ENCODE measurements at places on chromosomes 1 and 21.

GRCh38 chr1:158458263-158458662 is 3.4 kb upstream of the OR10K1 start:
- DNase-seq: no peak

DNA sequence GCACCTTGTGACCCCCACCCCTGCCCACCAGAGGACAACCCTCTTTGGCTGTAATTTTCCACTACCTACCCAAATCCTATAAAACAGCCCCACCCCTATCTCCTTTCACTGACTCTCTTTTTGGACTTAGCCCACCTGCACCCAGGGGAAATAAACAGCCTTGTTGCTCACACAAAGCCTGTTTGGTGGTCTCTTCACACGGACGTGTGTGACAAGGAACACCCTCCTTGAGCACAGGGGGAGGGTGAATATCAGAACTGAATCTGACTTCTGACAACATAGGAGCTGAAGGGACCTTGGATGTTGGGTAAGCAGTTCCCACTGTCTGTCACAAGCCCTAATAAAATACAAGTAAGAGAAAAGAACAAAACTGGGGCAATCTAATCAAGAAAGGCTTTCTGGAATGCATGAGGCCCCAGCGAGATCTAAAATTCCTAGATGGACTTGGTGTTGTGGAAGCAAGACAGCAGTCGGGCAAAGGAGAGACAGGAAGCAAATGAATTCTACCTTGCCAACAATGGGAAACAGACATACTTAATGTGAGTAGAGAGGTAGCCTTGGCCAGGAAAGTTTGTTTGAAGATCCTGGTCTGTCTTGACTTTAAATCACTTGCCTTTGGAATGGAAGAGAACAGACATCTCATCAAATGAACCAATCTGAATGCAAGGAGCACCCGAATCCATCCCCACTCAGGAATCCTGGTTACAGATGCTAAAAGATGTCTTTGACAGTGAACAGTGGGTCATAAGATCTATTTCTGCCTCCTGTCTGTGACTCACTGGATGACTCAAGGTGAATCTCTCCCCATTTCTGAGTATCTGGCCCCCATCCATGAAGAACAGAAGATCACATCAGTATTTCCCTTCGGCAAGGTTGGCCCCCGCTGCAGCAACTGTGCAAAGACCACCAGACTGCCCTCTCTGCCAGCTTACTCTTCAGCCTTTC is 53.3 kb downstream of the OLFML3 start:
- DNase-seq: no peak

DNA sequence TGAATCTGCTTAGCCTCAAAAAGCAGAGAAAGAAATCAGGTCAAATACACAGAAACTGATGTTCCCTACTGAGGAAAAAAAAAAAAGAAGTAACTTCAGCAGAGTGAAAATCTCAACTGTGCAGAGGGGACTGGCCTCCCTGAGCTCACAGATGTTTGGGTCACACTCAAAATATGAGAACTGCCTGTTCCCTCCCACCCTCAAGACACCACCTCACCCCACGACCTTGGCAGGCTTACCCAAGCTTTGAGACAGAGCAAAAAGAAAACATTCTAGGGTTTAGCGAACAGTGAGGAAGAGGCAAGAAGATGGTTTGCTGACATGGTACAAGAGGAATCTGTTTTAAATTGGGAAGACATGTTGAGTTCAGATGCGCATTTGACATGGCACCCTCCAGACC is 48.8 kb downstream of the NID1 start:
- DNase-seq: no peak

DNA sequence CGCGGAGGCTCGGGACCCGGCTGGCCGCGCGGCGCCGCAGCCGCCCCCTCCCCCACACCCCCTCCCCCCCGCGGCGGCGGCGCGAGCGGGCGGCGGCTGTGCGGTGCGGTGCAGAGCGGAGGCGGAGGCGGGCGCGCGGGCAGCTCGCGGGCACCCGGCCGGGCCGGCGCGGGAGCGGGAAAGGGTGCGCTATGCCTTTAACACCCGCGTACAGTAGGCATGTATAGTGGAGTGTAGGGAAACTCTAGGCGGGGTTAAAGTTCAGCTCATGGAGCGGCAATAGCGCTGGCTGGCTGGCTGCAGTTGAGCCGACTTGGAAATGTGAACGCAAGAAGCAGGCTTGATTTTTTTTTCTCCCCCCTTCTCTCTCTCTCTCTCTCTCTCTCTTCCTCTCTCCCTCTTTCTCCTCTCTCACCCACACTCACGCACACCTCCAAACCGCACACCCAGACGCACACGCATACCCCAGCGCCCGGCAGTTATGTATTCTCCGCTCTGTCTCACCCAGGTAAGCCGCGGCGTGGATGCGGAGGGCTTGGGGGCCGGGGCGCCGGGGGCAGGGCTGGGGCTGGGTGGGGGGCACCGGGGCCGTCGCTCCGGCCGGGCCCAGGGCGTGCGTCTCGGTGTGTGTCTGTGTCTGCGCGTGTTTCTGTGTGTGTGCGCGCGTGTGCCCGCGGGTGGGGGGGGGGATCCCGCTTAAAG is at the start of gene NFIA:
NFIA (plus strand) TSS at position 251 of the 702 bp plus-strand sequence.
- DNase-seq: peak; percentile 60

- DNase-seq: no peak
These were observed 935 bp upstream of the YIPF1 start for GRCh38 chr1:53890522-53890941.

GRCh38 chr1:157132616-157133167 is 5.5 kb downstream of the ETV3 start:
- DNase-seq: no peak

DNA sequence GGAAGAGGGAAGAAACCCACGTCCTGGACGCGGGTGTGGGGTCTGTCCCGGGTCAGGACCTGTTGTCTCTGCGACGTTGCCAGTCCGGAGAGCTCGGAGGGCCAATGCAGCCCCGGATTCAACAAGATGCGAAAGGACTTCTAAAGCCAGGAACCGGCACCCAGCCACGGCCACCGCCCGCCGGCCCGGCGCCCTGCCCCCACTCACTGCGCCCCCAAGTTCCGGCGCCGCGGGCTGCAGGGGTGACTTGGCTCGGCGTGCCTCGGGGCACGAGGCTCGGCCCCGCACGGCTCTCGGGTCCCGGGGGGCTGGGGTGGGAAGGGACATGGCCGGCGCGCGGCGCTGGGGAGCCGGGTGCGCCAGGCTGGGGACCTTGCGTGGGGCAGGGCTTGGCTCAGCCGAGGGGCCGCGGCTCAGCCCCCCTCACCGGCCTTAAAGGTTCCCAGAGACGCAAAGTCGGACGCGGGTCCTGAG is 51.8 kb upstream of the H6PD start:
- no peak for DNase-seq

DNA sequence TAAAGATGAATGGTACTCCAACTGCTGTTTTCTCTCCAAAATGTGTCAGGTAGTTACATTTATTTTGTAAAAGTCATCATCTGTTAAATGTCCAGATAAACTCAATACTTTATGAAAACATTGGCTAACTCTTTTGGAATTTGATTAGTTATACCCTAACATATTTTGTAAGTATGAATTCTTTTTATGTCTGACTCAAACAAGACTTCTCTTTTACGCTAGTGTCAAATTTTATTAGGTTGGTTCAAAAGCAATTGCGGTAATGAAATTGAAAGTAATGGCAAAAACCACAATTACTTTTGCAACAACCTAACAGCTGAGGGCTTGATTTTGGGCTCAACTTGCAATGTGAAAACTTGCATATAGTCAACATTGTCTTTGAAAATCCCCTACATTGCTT is 41.0 kb upstream of the USP25 start:
- DNase-seq: no peak

GRCh38 chr21:15823486-15824150 is 93.8 kb downstream of the USP25 start:
- DNase-seq: no peak

DNA sequence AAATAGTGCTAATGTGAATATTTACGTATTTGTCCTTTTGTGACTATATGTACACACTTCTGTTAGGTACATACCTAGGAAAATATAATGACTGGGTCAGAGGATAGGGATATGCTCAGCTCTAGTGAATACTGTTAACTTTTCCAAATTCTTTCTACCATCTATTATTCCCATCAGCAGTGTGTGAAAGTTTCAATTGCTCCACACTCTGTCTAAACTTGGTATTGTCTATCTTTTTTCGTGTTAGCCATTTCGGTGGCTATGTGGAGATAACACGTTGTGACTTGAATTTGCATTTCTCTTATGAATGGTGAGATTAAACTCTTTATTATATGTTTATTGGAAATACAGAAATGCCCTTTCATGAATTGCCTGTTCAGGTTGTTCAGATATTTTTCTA is 22.7 kb upstream of the LELP1 start:
- DNase-seq: no peak

GRCh38 chr21:31222142-31222541 is 121.9 kb downstream of the TIAM1 start:
- no peak for DNase-seq

DNA sequence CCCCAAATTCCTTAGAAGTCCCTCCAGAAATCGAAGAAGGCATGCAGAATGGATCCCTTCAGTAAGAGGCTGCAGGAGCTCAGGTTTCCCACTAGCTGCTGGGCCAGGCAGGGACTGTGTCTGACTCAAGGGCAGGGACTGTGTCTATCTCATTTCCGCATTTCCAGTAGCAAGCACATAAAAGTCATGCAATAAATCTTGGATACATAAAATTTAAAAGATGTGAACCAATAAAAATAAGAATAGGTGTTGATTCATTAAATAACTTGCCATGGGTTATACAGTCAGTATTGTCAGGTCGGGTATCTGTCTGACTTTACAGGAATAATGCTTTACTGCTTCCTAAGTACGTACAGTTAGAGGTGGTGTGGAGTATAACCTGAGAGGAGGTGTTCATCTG is 15.2 kb downstream of the PM20D1 start:
- DNase-seq: no peak

DNA sequence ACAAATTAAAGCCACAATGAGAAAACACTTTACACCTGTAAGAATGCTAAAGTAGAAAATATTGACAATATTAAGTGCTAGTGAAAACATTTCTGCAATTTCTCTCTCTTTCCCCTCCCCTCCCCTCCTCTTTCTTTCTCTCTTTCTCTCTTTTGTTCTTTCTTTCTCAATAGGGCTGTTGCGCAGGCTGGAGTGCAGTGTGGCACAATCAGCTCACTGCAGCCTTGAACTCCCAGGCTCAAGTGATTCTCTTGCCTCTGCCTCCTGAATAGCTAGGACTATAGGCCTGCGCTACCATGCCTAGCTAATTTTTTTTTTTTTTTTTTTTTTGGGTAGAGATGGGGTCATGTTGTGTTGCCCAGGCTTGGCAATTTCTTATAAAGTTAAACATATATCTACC is 5.9 kb upstream of the SHISAL2A start:
- DNase-seq: no peak

DNA sequence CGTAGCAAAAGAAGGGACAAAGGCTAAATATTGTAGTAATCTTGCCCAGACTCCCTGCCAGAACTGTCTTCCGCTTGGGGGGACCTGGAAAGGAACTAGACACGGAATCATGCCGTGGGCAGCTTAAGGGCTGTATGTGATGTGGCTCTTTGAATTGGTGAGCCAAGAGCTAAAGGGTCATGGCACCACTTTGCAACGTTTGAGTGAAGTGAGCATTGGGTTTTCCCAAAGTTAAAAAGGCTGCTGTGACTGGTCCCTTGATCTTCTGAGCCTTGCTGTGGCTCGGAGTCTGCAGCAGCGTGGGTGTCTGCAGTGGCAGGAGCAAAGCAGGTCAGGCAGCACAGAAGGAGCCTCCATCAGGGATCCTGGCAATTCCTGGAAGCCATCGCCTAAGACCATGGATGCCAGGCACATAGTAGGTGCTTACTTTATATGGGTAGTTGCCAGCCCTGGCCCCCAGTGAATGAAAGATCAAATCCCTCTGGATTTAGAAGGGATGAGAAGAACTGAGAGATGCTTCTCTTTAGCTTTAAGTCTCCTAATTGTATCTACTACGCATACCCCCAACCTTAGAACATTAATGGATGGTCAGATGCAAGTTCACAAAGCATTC is 1.8 kb downstream of the SMYD2 start:
- DNase-seq: no peak

DNA sequence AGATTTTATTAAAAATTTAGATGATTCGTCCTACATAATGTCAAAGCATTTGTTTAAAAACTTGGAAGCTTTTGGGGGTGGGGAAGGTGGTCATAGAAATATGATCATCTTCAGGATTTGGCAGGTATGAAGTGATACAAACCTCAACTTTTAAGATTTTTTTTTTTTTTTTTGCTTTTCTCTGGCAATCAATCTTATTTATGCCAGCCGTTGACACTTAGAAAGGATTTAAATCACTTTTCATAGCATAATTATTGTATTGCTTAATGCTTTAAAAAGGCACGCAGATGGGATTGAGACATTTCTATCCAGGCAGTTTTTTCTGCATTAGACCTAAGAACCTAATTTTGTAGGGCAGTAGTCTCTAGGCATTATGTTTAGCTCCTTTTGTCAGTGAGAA is 19.7 kb downstream of the MRPS6 start:
- no peak for DNase-seq

DNA sequence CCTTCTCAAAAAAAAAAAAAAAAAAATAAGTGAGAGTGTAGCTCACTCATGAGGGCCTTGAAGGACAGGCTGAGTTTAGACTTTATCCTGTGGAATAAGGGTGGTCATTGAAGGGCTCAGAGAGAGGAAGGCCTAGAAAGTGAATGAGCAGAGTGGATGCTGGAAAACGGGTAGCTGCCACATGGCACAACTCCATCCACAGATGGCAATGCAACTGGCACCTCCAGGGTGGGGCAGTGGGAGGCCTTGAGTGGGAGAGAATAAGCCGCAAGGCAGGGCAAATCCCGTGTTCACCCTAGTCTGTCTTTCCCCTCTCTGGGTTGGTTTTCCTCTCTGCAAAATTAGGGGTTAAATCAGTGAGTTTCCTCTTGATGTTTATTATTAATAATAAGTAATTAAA is 3.1 kb downstream of the TNNI1 start:
- no peak for DNase-seq

GRCh38 chr1:115771094-115771846 is 2.8 kb upstream of the CASQ2 start:
- peak; percentile 38 for DNase-seq

- DNase-seq: no peak
These were observed 55.0 kb downstream of the CAMSAP2 start for GRCh38 chr1:200793677-200794076.

GRCh38 chr1:28417441-28417922 is 47.9 kb downstream of the PHACTR4 start:
- DNase-seq: no peak

GRCh38 chr1:101137144-101138126 is 99.4 kb upstream of the S1PR1 start:
- no peak for DNase-seq

DNA sequence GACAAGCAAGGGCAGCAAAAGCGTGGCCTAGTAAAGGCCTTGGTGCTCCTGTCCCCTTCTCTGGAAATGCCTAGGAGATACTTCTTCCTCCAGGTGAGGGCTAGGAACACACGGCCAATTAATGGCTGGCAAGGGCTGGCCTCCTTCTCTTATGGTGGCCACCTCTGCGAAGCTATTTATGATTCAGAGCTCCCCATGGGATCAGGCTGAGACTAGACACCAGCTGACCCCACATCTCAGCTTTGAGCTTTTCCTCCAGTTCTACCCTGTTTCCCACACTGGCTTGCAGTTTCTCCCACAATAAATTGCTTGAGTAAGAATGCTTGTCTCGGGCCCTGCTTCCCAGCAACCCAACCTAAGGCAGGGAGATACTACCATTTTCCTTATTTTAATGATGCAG is 53.7 kb downstream of the CAMK2N1 start:
- no peak for DNase-seq

GRCh38 chr1:94951046-94951445 is 24.1 kb upstream of the CNN3 start:
- no peak for DNase-seq

Data from NT2/D1 (cell line).